ENCODE measurements at places on chromosomes 3 and 15.

DNA sequence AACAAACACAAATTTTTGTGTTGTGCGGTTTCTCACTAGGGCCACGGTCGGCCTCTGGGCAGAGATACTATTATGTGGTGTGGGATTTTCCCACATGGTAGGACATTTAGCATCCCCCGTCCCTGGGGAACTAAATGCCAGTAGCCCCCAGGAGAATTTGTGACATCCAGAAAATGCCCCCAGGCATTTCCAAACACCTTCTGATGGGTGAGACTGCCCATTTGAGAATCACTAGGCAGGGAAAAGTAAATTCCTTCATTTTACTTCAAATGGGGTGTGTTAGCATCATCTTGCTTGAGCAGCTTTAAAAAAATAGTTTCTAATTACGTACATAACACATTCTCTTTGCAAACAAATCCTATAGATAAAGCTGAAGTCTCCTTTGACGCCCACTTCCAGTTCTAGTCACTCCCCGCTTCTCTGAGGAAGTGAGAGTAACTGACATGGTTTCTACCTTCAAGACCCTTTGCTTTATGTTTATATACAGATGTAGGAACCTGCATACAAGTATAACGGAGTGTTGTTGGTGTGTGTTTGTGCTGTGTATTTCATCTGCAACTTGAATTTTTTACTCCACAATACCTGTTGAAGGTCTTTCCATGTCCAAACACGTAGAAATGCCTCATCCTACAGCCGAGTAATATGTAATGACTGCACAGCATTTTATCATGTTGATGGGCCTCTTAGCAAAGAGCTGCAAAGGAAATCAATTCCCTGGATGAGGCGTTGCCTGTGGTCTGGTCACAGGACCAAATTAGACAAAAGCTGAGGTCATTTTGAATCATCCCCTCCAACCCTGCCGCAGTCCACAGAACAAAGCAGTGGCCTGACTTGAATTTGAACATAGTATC is 31.4 kb upstream of the ZBTB38 start:
- DNase-seq, result no peak

DNA sequence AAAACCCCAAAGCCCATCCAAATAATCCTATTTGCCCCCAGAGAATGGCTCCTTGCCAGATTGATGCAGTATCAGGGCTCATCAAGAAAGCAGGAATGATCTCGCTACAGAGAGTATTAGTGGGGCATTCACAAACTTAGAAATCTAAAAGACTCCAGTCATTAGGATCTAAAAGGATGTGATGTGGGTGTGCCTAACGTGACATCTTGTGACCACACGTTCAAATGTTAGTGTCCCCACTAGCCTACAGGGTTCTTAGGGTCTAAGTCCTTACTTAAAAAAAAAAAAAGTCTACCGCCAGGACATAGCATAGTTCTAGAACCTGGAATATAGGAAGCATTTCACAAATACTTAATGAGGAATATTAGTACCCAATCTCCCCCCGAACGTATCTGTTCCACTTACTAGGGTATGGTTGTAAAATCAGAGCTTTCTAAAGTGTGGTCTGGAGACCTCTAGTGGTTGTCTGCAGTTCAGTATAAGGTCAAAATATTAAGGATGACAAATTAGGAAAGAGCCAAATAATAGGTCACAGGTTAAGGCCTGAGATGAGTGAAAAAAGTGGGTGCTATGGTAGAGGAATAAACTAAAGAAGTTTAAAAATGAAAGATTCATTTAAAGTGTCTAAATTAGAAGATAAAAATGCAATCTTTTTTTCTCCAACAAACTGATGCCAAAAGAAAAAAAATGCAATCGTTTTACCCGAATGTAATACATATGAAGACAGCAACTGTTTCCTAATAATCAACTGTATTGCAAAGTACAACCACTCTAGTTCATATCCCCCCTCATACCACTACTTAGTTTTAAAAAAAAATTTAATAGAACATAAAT is 4.2 kb upstream of the CHRM5 start:
- no peak for DNase-seq

GRCh38 chr3:24167429-24167828 is 222.3 kb downstream of the NR1D2 start:
- no peak for DNase-seq

DNA sequence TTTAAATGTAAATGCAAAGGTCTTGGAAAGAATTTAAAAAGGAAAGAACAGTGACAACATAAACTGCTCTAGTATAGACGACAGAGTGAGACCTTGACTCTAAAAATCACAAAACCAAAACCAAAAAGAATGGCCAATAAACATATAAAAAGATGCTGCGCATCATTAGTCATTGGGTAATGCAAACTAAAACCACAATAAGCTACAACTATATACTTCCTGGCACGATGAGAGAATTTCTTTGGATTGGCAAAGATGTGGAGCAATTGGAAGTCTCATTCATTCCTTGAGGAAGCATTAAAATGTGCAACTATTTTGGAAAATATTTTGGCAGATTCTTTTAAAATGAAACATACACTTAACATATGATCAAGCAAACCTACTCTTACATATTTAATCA is 98.7 kb upstream of the ZPLD1 start:
- no peak for DNase-seq

GRCh38 chr15:96974761-96975160 is 644.3 kb downstream of the NR2F2 start:
- DNase-seq, result no peak

- no peak for DNase-seq
Observed at GRCh38 chr15:81375461-81375860, 1.4 kb upstream of the TMC3 start.

All from esophagus muscularis mucosa (tissue), 4 donors.